ENCODE measurements at places on chromosomes 3 and 15. TPM values are rescaled to one million over a fixed set of nuclear protein-coding genes. Genes with fewer than 3 reads are reported as not detected.

CIDEC gene
- total RNA-seq: not detected

GP5 gene
- total RNA-seq: 0.31 TPM

ATP13A4 gene
- total RNA-seq: 1.3 TPM

ASB14 gene
- total RNA-seq: not detected

C15orf62 gene
- total RNA-seq: 0.44 TPM

CCDC39 gene
- not detected for total RNA-seq

TM4SF1 gene
- total RNA-seq: 0.27 TPM

PAK6 gene
- total RNA-seq: 1.7 TPM

DNA sequence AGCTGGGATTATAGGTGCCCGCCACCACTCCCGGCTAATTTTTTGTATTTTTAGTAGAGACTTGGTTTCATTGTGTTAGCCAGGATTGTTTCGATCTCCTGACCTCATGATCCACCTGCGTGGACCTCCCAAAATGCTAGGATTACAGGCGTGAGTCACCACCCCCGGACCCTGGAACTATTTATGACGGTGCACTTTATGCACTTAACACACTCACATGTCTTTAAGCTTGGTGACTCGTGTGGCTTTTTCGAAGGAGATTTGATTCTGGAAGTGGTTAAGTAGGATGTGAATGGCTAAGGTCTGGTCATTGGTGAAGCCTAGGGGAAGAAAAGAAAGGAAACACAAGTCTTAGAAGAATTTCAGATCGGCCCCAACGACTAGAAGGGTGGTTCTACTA lies 20.3 kb downstream of the BBS4 start:
- no peaks in the 10 kb centered on the region for H3K36me3 ChIP-seq
- no peaks in the 10 kb centered on the region for H3K27me3 ChIP-seq
- no peak for DNase-seq
- no peak overlapping the region for H3K27ac ChIP-seq
- H3K4me1 ChIP-seq: no peaks in the 10 kb centered on the region

DNA sequence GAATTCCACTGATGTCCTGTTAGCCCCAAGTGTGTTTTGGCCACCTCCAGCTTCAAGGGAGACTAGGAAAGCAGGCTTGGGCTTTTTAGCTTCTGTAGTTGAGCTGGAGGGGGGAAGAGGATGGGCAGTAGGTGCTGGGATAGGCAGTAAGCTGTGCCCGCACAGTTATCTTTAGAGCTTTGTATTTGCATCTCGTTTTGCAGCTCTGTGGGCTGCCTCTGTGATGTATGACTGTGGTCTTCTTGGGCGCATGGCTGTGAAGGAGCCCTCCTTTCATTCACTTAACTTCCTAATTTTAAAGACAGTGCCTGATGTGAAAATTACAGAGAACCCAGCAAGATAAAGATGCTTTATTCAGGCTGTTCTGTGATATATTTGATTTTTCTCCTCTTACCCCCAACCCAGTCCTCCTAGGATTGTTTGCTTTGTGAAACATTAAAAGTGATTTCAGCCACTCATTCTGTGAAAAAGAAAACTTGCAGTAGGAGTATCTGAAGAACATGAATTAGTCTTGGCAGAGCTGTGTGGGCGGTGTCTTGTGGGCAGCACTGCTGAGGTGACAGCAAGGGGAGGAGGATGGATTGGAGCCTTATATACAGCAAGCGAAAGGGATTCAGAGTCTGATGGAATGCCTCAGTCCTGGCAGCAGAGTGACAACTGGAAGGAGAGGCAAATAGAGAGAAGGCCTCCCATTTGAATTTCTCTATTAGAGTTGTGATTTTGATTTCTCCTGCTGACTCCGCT lies 74.3 kb downstream of the LARS2 start:
- H3K36me3 ChIP-seq: peaks cover 22% of the 10 kb centered on the region
- no peak overlapping the region for H3K27ac ChIP-seq
- no peak overlapping the region for H3K4me3 ChIP-seq
- H3K4me1 ChIP-seq: peaks cover 22% of the 10 kb centered on the region
- H3K27me3 ChIP-seq: no peaks in the 10 kb centered on the region

DNA sequence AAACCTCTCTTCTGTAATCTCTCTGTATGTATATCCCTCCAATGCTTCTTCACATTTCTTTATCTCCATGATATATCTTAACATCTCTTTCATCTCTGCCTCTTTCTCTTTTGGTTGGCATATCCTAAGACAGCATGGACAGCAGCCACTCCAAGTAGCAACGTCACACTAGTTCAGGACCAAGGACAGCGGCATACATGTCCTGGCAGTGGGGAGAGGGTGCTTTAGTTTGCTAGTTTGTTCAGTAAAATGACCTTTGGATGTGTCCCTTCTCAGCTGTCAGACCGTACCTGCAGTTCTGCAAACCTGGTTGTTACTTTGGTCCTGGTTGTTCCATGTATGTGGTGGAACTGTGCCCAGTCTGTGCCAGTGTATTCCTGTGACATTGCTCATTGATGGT lies 225.6 kb upstream of the ROPN1 start:
- no peaks in the 10 kb centered on the region for H3K27me3 ChIP-seq
- no peak for DNase-seq

DNA sequence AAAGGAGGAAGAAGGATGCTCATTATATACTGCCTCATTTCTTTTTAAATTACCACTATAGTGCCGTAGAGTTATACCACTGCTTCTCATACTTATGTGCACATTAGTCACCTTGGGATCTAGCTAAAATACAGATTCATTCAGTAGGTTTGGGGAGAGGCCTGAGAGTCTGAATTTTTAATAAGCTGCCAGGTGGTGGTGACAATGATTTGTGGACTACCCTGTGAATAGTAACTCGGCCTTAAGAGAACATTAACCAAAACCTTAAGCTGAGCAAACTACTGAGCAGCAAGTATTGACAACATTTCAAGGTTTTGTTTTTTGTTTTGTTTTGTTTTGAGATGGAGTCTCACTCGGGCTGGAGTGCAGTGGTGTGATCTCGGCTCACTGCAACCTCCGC lies 19.8 kb downstream of the UBA5 start:
- no peak for DNase-seq
- no peaks in the 10 kb centered on the region for H3K4me1 ChIP-seq
- H3K4me3 ChIP-seq: no peak overlapping the region
- no peaks in the 10 kb centered on the region for H3K27me3 ChIP-seq

DNA sequence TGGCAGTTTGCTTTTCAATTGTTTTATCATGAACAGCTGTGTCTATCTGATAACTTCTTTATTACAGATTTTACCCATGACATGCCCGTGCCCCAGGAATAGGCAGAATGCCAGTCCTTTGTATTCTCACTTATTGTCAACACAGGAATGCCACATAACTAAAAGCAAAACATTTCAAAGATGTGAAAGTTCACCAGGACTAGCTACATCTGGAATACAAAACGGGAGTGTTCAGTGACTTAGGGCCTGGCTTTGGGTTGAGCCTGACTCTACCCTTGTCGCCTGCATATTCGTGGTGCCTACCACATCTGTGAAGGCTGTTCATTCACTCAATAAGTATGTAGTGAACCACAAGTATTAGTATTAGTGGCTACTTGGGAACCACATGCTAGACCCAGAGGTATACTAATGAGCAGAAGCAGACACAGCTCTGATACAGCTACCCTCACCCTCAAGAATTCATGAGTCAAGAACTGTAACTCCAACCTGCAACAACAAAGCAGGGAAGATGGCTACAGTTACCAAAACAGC lies 2.9 kb downstream of the TNFSF10 start:
- H3K36me3 ChIP-seq: no peaks in the 10 kb centered on the region
- no peak for DNase-seq
- no peak overlapping the region for H3K27ac ChIP-seq
- peak overlapping the region; percentile 54 for H3K4me3 ChIP-seq

DNA sequence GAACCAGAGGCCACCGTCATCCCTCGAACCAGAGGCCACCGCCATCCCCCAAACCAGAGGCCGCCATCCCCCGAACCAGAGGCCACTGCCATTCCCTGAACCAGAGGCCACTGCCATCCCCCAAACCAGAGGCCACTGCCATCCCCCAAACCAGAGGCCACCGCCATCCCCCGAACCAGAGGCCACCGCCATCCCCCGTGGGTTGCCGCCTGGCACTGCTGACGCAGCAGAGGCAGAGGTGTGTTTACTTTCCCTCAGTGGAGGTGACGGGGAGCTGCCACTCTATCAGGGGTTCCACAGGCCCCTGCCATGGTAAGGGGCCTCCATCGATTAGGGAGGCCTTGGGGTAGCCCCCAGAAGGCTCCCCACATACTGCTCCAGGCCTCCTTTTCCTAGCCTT lies 1.5 kb downstream of the IQSEC1 start:
- H3K4me3 ChIP-seq: no peak overlapping the region
- H3K27me3 ChIP-seq: peaks cover 17% of the 10 kb centered on the region
- no peaks in the 10 kb centered on the region for H3K36me3 ChIP-seq
- no peak for DNase-seq
- H3K4me1 ChIP-seq: peaks cover 37% of the 10 kb centered on the region

DNA sequence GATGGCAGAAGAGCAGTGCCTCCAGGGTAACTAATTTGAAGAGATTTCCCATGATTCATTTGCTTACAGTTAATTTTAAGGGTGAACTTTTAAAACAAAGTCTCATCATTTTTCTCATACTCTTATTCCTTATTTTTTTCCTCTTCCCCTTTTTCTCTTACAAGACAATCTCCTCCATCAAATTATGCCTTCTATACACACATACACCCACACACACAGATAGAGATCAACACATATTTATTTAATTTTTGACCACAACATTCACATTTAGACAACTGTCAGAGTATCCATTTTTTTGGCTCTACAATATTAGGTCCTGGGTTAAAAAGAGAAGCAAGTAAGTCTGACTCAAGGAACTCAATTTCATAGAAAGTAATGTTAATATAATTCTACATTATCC lies 37.6 kb downstream of the AAGAB start:
- H3K27me3 ChIP-seq: no peaks in the 10 kb centered on the region
- no peak for DNase-seq
- no peak overlapping the region for H3K4me3 ChIP-seq

- H3K4me3 ChIP-seq: peak overlapping the region; percentile 32
- no peak for DNase-seq
- H3K27me3 ChIP-seq: peaks cover 7% of the 10 kb centered on the region
- no peaks in the 10 kb centered on the region for H3K36me3 ChIP-seq
Observed at GRCh38 chr15:40253167-40253790, 14.4 kb downstream of the PAK6 start.

DNA sequence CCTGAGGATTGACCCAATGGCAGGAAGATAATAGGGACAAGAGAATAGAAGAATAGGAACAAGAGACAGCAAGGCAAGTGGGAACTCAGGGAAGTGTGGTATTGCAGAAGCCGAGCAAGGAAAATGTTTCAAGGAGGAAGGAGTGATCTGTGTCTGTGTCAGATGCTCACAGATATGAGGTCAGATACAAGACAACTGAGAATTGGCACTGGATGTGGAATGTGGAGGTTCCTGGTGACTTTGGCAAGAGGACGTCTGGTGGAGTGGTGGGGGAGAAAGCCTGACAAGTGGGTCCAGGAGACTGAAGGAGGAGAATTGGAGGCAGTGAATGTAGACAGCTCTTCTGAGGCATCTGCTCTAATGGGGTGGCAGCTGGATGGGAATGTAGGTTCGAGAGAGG lies 24.1 kb downstream of the GYG1 start:
- peaks cover 14% of the 10 kb centered on the region for H3K4me1 ChIP-seq
- H3K4me3 ChIP-seq: no peak overlapping the region
- no peak overlapping the region for H3K27ac ChIP-seq
- DNase-seq: no peak

DNA sequence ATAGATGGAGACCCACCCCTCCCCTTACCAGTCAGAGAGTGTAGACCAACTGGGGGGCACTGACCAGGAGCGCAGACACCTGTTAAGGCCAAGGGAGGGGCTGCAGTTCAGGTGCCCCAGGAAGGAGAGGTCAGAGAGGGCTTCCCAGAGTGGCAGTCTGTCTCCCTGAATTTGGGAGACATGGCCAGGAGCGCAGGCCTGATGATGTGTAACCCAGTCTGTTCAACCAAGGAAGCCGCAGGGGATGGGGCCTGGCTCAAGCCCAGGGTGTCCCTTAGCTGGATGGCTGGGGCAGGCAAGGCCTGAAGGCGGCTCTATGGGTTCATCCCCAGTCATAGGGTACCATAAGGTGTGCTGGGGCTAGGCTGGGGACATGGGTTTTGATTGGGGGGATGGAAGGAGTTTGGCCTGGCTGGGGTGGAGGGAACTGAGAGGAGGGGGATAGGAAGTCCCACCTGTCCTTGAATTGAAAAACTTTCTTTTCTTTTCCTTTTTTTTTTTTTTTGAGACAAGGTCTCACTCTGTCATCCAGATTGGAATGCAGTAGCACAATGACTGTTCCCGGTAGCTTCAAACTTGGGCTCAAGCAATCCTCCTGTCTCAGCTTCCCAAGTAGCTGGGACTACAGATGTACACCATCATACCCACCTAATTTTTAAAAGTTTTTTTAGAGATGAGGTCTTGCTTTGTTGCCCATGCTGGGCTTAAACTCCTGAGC lies 75.7 kb downstream of the SMAD6 start:
- no peak overlapping the region for H3K4me3 ChIP-seq
- no peaks in the 10 kb centered on the region for H3K4me1 ChIP-seq
- DNase-seq: no peak
- H3K27me3 ChIP-seq: no peaks in the 10 kb centered on the region
- no peak overlapping the region for H3K27ac ChIP-seq

DNA sequence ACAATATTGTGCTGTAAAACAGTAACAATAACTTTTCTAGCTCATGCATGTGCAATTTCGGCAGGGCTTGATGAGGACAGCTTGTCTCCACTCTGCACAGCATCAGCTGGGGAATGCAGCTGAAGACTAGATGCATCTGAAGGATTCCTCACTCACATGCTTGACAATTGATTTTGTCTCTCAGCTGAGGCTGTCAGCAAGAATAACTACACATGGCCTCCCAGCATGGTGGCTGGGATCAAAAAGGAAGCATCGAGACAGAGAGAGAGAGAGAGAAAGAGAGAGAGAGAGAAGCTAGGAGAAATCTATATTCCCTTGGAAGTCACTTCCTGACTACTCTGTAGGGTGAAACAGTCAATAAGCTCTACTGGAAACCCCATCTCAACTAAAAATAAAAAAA lies 487.1 kb downstream of the PLOD2 start:
- DNase-seq: no peak
- H3K36me3 ChIP-seq: no peaks in the 10 kb centered on the region
- no peaks in the 10 kb centered on the region for H3K4me1 ChIP-seq
- no peak overlapping the region for H3K4me3 ChIP-seq

GRCh38 chr3:74906181-74906580 lies 291.7 kb upstream of the CNTN3 start:
- no peaks in the 10 kb centered on the region for H3K27me3 ChIP-seq
- no peaks in the 10 kb centered on the region for H3K4me1 ChIP-seq
- H3K27ac ChIP-seq: no peak overlapping the region
- H3K36me3 ChIP-seq: no peaks in the 10 kb centered on the region
- no peak overlapping the region for H3K4me3 ChIP-seq
